ENCODE measurements at places on chromosomes 3 and 15.

DNA sequence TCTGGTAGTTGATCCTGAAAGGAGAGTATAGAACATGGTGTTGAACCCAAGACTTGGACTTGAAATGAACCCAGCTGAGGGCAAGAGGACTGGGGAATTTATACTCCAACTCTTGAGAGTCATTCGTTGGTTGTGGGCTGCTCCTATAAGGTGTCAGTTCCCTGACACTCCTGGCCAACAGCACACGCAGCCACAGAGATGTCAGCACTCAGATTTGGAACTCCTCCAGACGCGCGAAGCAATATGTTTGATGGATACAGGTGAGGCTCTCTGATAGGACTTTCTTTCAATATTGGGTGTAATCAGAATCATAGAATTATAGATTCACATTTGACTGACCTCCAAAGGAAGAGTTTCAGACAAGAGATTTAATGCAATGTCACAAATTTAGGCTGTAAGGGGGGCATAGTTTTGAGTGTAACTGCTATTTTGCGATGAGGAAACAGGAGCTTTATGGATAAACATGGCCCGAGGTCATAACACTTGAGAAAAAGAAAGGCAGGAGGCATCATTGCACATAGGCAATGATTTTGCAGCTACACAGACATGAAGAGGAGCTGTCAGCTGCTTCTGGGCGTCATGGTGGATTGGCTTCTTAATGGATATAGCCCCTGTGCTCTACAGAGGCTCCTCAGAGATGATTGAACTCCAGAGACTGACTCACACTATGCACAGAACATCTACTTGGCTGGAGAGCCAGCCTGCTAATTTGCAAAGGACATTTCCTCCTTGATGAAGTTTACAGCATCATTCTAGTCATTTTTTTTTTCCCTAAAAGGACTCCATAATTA lies 569.2 kb upstream of the RGMA start:
- no peak for ATAC-seq

DNA sequence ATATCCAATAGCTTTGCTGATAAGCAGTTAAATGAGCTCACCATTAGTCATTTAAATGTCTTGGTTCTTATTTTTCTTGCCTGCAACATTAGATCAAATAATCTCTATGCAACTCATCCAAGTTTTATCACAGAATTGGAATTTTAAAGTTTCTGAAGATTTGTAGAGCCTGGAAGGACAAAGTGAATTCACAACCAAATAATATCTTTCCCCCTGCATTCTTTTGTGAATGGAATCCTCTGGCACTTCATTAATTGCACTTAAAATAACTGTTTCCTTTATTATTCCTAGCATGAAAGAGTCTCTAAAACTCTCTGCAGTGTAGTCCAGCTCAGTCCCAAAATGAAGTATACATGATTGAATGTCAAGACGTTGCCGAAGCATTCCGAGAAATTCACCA lies 345.6 kb upstream of the TGFBR2 start:
- ATAC-seq = no peak

- no peak for ATAC-seq
Measured at GRCh38 chr3:49647741-49648140, 26.4 kb upstream of the APEH start.

DNA sequence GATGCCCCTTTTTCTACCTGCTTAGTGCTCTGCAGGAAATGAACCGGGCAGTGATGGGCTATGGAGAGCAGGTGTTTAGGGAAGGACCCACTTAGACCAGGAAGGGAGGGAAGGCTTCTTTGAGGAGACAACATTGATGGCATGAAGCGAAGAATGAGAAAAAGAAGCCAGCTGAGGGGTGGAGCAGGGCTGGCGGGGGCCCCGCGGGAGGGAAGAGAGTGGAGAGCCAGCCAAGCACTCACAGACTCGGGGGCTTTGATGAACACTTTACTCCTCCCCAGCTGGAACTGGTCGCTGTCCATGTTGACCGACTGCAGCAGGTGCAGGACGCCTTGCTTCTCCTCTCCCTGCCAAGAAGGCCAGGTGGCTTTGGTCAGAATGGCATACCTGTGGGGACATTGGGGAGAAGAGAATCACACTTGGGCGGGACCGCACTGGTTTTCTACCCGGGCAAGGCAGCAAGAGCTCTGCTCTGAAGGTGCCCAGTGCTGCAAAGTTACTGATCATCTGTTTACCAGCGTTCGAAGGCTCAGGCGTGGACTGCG lies 28.4 kb upstream of the LDHAL6B start:
- ATAC-seq = no peak

DNA sequence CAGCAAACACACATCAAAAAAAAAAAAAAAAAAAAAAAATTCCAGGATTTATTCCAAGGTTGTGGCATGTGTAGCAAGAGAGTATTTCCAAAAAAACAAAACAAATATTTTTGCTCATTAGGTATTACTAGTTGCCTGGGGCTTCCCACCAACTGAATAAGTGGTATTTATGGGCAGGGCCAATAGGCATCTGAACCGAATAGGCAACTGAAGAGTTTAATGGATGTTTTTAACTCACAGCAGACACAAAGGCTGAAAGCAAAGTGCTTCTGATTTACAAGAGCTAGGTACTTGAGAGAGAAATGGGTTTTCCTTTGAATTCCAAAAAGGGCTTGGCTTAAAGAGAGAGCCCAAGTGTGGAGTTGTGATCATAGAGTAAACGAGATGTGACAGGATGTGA lies 21.4 kb downstream of the EIF4E3 start:
- ATAC-seq = no peak

GRCh38 chr15:66894986-66895780 lies 170.2 kb upstream of the SMAD3 start:
- no peak for ATAC-seq

- ATAC-seq = peak; percentile 57
Measured at GRCh38 chr3:124032311-124032880, 40.5 kb upstream of the ROPN1 start.

GRCh38 chr3:84567796-84568195 lies 391.0 kb upstream of the CADM2 start:
- ATAC-seq = no peak

GRCh38 chr3:169505577-169506230 lies 157.8 kb downstream of the MECOM start:
- ATAC-seq = no peak

DNA sequence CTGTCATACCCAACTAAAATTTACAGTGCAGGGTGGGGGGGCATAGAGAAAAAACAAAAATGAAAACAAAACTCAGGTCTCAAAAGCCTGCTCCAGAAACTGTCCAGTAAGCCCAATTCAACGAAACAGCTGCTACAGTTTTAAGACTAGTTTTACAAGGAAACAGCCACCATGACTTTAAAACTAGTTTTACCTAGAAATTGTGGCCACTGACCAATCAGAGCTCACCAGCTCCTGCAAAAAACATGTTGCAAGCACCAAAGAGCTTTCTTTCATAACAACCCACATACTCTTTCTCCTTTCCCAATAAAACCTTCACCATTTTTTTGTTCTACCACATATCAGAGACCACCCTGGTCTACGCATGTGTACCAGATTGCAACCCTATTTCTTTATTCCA lies 7.3 kb upstream of the CFAP91 start:
- ATAC-seq = no peak

- no peak for ATAC-seq
Measured at GRCh38 chr15:22880068-22880980, 41.9 kb downstream of the NIPA2 start.

- peak; percentile 87 for ATAC-seq
Measured at GRCh38 chr3:10983219-10983916, 9.2 kb upstream of the SLC6A1 start.

- ATAC-seq = no peak
Measured at GRCh38 chr3:138451595-138452162, 17.3 kb downstream of the ESYT3 start.

DNA sequence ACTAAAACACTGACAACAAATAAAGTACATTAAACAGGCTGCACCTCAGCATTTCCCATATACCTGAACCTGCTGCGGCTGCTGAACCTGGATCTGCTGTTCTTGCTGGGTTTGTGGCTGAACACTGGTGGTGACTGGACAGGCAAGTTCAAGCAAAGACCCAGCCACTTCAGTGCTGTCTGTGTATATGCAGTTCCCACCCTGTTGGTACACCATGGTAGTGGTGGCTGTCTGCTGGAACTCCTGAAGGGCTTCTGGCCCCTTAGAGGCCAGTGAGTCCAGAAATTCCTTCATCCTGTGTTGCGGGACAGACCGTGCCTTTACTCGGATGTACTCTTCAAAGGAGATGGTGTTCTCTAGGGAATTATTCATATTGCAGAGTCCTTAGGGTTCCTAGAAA lies 17.2 kb downstream of the QRICH1 start:
- ATAC-seq = no peak

DNA sequence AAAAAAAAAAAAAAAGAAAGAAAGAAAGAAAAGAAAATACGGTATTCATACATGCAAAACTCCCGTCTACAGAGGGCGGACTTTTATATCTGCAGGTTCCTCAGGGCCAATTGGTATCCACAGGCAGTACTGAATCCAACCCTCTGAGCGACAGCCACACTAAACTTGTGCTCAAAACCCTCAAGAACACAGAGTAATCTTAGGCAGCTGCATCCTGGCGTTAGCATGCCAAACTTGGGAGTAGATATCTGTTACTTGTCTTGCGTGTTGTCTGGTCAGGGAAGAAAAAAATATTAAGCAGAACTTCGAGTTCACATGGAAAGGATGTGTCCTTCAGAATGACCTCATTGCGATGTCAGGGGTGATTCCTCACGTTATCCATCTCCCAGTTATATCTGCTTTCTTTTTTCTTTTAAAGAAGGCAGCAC lies 12.8 kb downstream of the SNAP23 start:
- ATAC-seq = peak; percentile 52

- no peak for ATAC-seq
Measured at GRCh38 chr3:34361921-34362320, 563.5 kb downstream of the PDCD6IP start.

GRCh38 chr3:64441861-64442260 lies 216.6 kb upstream of the PRICKLE2 start:
- ATAC-seq = no peak

GRCh38 chr15:85759376-85759775 lies 35.3 kb downstream of the KLHL25 start:
- ATAC-seq = no peak

GRCh38 chr3:23993556-23994243 lies 48.6 kb downstream of the NR1D2 start:
- peak; percentile 27 for ATAC-seq

- no peak for ATAC-seq
Measured at GRCh38 chr15:40388941-40389823, 6.7 kb downstream of the KNSTRN start.

- no peak for ATAC-seq
Measured at GRCh38 chr3:89025185-89025584, 82.2 kb upstream of the EPHA3 start.

DNA sequence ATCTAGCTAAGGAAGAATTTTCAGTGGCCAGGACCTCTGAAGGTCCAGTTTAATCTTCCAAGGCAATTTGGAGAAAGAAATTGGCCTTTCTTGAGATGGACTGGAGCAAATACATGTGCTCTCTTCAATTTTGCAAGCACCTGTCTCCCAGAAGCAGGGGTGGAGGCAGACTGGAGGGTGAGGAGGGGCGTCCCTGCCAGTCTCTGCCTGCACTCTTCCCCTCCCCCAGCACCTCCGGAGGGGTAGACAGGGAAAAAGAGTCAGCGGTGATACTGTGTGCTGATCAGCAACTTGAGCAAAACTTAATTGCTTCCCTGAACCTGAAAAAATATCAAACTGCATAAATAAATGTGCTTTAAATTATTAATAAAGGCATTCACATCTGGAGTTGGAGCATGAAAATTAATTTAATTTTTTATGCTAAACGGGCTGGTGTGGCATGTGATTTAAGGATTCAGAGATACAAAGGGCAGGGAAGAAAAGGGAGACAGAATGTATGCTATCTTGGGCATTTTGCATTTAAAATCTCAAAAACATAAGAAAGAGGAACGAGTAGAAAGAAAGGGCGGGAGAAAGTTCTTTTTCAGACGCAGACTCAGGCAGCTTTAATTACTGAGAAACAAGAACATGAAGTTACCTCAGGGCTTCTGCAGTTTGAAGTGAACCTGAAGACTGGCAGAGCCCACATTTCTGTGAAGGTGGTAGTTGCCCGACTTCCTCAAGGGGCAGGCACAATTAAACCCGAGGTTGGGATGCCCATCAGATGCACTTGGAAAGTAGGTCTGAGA lies 319.7 kb downstream of the UACA start:
- no peak for ATAC-seq

GRCh38 chr3:44442596-44443309 lies 34.7 kb downstream of the ZNF445 start:
- ATAC-seq = no peak

- ATAC-seq = no peak
Measured at GRCh38 chr3:108136561-108137459, 46.0 kb upstream of the CD47 start.

- ATAC-seq = no peak
Measured at GRCh38 chr3:14047027-14047426, 77.6 kb downstream of the CHCHD4 start.

GRCh38 chr3:45178183-45179023 lies 32.2 kb upstream of the CDCP1 start:
- peak; percentile 61 for ATAC-seq

DNA sequence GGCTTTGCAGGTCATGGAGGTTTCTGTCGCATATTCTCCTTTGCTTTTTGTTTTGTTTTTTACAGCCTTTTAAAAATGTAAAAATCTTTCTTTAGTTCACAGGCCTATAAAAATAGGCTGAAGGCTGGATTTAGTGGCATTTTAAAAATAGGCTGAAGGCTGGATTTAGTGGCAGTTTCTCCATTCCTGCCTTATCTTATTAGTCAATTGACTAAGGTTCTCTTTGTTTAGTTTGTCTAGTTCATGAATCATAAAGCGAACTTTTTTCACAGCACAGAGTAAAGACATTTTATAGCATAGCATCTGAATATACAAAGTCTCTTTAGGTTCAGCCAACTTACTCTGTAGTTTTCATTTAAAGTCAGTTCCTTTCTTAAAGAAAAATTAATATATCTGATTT lies 31.4 kb downstream of the AP4E1 start:
- no peak for ATAC-seq

DNA sequence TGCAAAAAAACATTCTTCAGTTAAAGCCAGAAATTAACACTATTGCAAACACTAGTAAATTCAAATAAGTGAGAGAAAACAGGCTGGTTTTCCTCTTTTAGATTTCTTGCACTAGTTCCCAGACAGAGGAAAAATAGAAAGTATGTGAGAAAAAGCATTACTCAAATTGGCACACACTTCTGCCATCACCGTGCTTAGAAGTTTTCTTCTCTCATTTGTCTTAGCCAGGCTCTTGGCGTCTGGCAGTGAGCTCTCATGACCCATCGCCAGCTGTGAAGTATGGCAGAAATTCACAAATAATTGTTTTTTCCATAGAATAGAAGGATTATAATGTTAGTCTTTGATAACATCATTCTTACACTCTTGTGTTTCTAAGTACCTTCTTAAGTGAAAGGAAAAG lies 515.9 kb downstream of the GBE1 start:
- no peak for ATAC-seq

DNA sequence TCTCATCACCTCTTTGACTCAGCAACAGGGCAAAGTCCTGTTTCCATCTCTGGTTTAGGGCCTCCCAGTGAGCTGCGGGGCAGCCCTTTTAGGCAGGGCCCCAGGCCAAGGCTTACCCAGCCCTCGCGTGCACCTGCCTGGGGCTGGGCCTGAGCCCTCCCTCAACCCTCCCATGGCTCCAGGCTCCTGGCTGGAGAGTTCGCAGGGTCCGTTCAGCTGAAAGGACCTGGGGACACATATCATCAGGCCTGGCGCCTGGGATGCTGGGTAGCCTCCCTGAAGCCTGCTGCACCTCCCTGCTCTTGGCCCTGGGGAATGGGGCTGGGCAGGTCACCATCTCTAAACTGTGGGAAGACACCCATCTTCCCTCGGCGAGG lies 29.7 kb downstream of the HDAC11 start:
- no peak for ATAC-seq

GRCh38 chr3:94114666-94115065 lies 51.8 kb downstream of the NSUN3 start:
- peak; percentile 88 for ATAC-seq

All from SK-N-SH treated with all-trans-retinoic acid at 6 μM for 48 hours (cell line).